A172 (cell line): ENCODE measurements at places on chromosomes 4 and X.

GRCh38 chr4:107799669-107800450 lies 24.9 kb upstream of the SGMS2 start:
- DNase-seq: no peak

DNA sequence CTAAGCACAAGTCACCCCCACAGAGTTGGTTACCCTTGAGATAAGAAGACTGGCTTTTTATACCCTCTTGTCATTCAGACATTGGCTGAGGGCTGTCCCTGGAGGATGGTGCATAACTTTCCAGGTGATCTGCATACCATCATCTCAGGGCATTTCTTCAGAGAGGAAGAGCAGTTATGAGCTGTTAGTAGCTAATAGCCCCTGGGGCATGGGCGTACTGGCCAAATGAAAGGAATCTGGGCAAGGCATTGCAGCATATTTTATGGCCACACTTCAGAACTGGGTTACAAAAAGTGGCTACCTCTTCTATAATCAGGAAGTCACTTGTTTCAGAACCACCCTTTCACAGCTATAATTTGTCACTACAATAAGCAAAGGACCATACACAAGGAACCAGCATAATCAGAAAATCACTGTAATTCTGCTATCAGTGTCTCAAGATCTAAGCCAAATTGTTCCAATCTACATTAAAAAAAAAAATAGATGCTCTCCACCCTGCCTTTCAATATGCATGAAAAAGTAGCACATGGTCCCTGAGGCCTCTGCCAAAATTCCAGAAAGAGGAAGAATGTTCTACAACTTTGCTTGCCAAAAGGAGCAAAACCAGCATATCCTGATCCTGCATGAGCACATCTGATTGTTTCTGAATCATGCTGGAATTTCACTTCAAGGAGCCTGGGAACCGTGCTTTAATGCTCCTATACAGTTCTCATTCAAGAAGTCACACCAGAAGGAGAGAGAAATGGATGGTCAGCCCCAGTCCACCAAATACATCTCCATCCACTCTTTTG lies 92.0 kb downstream of the TMEM144 start:
- DNase-seq: no peak

- peak; percentile 90 for DNase-seq
These were observed 110.6 kb downstream of the PHKA2 start for GRCh38 chrX:18873189-18873791.

GRCh38 chr4:138104284-138104680 lies 137.9 kb downstream of the SLC7A11 start:
- DNase-seq: no peak

DNA sequence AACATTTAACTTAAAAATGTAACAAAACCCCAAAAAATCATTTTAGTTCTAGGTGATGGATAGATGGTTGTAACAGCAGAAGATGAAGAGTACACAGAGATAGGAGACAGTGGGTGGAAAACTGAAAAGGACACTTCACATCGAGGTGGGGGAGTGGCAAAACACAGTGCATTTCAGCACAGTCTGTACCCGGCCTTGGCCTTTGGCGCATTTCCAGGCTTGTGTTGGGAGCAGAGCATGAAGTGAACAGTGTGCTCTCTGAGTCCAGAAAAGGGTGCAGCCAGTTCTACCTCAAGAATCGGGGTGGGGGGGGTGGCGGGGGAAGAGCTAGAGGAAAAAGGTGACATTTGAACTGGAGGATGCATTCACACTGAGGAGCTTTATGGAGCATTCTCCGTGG lies 4.3 kb downstream of the TSPYL2 start:
- DNase-seq: no peak

GRCh38 chr4:184897895-184898294 lies 72.1 kb upstream of the ACSL1 start:
- DNase-seq: no peak

DNA sequence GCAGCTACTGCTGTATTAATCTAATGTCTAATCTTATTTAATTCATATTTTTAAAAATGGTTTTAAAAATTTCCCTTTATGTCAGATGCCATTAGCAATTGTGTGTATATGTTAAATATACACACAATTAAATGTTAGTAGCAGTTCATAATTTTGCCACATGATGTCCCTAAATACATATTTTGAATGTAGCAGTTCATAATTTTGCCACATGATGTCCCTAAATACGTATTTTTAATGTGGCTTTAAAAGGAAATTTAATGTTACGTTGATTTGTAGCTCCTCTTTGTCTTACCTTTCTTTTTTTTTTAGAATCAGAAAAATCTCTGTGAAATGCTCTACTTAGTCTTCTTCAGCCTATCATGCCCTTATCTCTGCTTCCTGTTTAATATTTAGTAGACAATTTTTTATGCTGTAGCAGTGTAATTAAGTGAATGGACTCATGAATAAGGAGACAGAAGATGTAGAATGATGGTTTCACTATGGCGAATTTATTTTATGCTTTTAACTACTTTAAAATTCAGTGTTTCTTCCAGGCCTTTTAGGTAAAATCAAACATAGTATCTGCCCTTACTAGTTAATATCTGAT lies 26.1 kb downstream of the RBM46 start:
- DNase-seq: peak; percentile 38

DNA sequence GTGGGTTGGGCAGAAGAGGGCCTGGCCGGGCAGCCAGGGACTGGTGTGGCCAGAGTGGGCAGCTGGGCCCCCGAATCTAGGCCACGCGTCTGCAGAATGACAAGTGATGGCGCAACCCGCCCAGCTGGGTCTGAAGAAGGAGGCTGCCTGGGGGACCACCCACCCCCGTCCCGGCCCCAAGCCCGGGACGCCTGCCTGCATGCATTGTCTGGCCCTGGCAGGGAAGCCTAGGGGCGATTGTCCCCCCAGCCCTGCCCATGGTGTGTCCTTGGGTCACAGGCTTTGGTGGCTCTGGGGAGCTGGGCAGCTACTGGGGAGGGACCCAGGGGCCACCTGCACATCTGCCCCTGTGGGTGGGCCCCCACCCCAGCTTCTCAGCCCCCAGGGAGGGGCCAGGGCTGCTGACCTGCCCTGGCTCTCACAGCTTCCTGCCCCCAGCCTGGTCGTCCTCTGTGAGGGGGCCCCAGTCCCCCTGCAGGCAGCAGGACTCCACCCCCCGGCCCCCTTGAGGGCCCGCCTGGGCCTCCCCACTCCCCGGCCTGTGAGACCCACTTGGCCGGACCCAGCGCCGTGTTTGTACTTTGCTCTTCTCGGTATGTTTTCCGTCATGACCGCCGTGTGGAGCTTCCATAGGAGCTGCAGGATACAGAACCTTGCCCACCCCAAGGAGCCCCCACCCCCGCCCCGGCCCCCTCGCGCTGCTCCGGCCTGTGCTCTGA lies 4.9 kb downstream of the FGFR3 start:
- no peak for DNase-seq

DNA sequence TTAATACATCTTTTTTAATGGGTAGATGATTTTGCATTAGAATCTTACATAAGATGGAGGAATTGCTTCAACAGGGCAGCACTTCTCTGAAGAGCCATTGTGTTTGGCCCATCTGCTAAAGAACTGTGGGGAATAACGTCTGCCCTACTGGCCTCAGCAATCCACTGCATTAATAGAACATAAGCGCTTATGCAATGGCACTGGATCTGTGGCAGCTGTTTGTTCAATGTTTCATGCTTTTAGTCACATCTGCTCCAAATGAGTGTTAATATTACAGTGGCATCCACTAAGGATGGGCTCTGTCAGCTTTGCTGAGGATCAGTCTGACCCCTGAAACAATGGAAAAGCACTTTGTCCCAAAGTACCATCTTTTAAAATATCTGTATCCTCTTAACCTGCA lies 279.0 kb upstream of the GK2 start:
- DNase-seq: no peak

DNA sequence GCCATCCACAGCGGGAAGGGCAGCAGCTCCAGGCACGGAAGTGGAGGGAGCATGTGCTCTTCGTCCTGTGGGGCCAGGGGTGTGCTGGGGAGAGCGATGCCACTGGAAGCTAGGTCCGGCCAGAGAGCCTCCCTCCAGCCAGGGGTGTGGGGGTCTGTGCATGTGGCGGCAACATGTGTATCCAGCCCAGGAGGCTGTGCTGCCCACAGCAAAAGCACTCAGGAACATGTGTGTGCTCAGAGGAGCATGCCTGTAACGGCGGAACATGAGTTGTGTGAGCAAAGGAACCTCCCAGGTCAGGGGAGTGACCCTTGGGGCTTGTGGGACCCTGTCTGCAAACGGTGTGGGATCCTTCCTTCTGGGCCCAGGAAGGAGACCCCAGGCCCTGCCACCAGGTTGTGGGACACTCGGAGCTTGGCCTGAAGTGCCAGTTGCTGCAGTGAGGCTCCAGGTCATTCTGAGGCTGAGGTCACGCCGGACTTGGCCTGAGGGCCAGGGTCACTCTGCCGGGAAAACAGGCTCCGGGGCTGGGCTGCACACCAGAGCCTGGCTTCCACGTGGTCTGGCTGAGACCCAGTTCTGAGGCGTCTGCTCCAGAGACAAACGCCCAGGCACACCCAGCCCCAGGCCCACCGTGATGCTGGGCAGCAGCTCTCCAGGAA lies 37.2 kb downstream of the CPLX1 start:
- DNase-seq: no peak

DNA sequence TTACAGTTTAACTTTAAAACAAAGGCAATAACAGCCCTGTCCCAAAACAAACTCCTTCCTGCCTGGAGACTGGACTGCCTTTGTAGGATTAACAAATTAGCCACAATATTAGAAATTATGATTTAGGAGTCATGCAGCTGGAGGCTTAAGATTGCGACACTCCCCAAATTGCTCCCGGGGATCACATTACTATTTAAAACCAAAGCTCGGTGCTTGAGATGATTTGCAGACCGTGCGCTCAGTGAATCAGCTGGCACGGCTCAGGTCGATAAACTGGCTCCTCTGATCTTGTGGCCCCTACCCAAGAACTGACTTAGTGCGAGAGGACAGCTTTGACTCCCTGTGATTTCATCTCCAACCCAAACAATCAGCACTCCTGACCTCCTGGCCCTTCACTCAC lies 829.3 kb downstream of the NLGN4X start:
- no peak for DNase-seq

GRCh38 chr4:100986360-100986868 lies 360.9 kb downstream of the PPP3CA start:
- peak; percentile 33 for DNase-seq

GRCh38 chr4:174874898-174875297 lies 43.3 kb upstream of the ADAM29 start:
- no peak for DNase-seq

- DNase-seq: no peak
These were observed 32.0 kb upstream of the SMIM10L2A start for GRCh38 chrX:135389717-135390116.

GRCh38 chrX:80648023-80648422 lies 161.7 kb downstream of the BRWD3 start:
- no peak for DNase-seq
